ENCODE measurements at places on chromosomes 1 and 21. TPM values are rescaled to one million over a fixed set of nuclear protein-coding genes. Genes with fewer than 3 reads are reported as not detected.

RIIAD1 gene
- not detected for total RNA-seq

SIKE1 gene
- 20.9 TPM for total RNA-seq

IQCC gene
- total RNA-seq: not detected

CD55 gene
- 22.8 TPM for total RNA-seq

OPN3 gene
- 53.5 TPM for total RNA-seq

NSUN4 gene
- total RNA-seq: 17.1 TPM

PRKAB2 gene
- total RNA-seq: 20.9 TPM

HES3 gene
- total RNA-seq: not detected

SH2D2A gene
- total RNA-seq: 3.4 TPM

DNA sequence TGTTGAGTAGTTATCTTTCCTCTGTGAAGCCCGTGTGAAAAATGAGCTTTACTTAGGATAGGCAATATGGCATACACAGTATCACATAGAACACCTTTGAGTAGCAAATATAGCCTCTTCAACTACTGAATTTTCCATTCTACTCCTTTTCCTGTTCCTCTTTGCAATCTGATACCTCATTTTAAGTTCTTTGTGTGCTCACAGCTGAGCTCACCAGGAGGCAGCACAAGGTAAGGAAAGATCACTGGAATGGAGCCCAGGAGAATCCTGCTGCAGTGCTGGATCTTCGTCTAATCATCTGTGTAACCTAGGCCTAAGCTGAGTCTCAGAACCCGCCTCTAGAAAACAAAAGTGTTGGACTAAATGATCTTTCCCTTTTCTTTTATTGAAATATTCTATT lies 171.0 kb downstream of the LRRC40 start:
- H3K4me1 ChIP-seq: no peaks in the 10 kb centered on the region
- H3K4me3 ChIP-seq: no peak overlapping the region
- no peak overlapping the region for H3K27ac ChIP-seq

- no peaks in the 10 kb centered on the region for H3K36me3 ChIP-seq
- DNase-seq: no peak
- no peaks in the 10 kb centered on the region for H3K27me3 ChIP-seq
Observed at GRCh38 chr1:60989749-60990713, 92.3 kb upstream of the NFIA start.

GRCh38 chr1:188154196-188154595 lies 1325.4 kb downstream of the PLA2G4A start:
- no peak overlapping the region for H3K27ac ChIP-seq
- H3K36me3 ChIP-seq: no peaks in the 10 kb centered on the region
- no peak for DNase-seq
- no peaks in the 10 kb centered on the region for H3K4me1 ChIP-seq

DNA sequence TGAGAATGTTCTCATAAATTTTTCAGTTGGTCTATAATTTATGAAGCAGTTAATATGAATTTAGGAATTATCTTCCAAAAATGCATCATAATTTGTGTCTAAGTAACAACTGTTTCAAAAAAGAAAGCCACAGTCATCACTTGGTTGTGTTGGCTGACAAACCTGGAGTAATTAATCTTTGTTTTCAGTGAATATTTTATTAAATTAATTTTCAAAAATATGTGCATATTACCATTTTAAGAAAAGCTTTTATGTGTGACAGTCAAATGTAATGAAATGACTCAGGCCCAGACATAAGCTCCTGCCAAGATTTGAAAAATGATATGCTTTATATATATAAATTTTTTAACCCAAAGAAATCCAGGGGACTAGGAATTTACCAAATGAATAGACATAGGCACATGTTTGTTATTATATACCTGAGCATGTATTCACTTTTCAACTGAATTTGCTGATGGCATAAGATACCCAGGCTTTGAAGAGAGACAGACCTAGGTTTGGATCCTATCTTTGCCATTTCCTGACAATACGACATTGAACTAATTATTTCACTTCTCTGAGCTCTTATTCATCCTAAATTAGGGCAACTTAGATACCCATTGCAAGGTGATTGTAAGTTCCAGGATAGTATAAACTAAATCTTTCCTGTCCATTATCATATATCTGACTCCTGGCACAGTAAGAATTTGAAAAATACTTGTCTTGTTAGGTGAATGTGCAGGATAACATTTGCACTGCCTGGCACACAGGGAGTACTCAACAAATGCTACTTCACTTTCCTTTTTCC lies 729.5 kb upstream of the ADGRL2 start:
- no peaks in the 10 kb centered on the region for H3K4me1 ChIP-seq
- no peak overlapping the region for H3K27ac ChIP-seq
- no peak for DNase-seq

GRCh38 chr1:158331106-158331425 lies 265 bp downstream of the CD1B start:
- H3K27ac ChIP-seq: no peak overlapping the region
- no peak overlapping the region for H3K4me3 ChIP-seq
- no peaks in the 10 kb centered on the region for H3K4me1 ChIP-seq
- no peaks in the 10 kb centered on the region for H3K27me3 ChIP-seq

- no peak overlapping the region for H3K27ac ChIP-seq
- no peaks in the 10 kb centered on the region for H3K36me3 ChIP-seq
- H3K4me1 ChIP-seq: peaks cover 7% of the 10 kb centered on the region
- no peak overlapping the region for H3K4me3 ChIP-seq
- no peak for DNase-seq
Observed at GRCh38 chr21:44046734-44047133, 34.6 kb downstream of the TRAPPC10 start.

DNA sequence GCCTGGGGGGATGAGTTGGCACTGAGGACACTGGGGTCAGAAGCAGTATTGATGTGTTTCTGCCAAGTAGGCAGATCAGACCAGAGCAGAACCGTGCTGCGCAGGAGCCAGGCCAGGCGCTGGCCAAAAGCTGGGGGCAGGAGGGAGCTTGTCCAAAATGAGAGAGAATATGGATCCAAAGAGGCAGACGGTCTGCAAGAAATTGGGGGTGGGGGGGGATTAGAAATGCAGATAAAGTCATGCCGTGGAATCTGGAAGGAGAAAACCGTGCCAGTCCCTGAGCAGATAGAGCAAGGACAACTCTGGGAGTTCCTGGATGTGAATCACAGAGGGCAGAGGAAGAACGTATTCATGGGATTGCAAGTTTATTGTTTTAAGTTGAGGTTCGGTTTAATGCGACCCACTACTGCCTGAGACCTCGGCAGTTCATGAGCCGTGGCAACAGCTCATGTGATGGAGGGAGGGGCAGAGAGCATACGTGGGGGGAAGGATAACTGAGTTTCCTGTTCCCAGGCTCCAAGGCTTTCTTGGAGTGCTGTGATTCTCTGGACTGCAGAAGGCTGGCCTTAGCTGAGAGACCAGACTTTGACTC lies 224.0 kb downstream of the FGGY start:
- no peak overlapping the region for H3K4me3 ChIP-seq
- DNase-seq: no peak
- no peaks in the 10 kb centered on the region for H3K27me3 ChIP-seq
- H3K27ac ChIP-seq: peak overlapping the region; percentile 46

- no peaks in the 10 kb centered on the region for H3K36me3 ChIP-seq
- no peak overlapping the region for H3K27ac ChIP-seq
- peaks cover 12% of the 10 kb centered on the region for H3K4me1 ChIP-seq
- no peaks in the 10 kb centered on the region for H3K27me3 ChIP-seq
- no peak for DNase-seq
Observed at GRCh38 chr1:28773105-28773504, 36.4 kb downstream of the YTHDF2 start.

DNA sequence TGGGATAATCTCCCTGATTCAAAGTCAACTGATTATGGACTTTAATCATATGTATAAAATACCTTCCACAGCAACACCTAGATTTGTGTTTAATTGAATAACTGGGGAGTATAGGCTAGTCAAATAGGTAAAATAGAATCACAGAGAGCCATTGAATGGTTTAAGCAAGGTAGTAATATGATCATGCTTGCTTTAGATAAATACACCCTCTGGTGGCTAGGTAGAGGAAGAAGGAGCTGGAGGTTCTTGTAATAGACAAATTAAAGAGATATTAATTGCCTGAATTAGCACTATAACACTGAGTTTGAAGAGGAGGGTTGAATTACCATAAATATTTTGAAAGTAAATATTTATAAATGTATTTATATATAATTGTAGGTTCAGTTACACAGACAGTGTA lies 40.3 kb downstream of the DIRAS3 start:
- no peak for DNase-seq
- no peaks in the 10 kb centered on the region for H3K4me1 ChIP-seq
- no peaks in the 10 kb centered on the region for H3K27me3 ChIP-seq

GRCh38 chr1:30046751-30047150 lies 676.6 kb downstream of the MATN1 start:
- H3K27me3 ChIP-seq: peaks cover 12% of the 10 kb centered on the region
- H3K36me3 ChIP-seq: no peaks in the 10 kb centered on the region
- H3K27ac ChIP-seq: no peak overlapping the region

DNA sequence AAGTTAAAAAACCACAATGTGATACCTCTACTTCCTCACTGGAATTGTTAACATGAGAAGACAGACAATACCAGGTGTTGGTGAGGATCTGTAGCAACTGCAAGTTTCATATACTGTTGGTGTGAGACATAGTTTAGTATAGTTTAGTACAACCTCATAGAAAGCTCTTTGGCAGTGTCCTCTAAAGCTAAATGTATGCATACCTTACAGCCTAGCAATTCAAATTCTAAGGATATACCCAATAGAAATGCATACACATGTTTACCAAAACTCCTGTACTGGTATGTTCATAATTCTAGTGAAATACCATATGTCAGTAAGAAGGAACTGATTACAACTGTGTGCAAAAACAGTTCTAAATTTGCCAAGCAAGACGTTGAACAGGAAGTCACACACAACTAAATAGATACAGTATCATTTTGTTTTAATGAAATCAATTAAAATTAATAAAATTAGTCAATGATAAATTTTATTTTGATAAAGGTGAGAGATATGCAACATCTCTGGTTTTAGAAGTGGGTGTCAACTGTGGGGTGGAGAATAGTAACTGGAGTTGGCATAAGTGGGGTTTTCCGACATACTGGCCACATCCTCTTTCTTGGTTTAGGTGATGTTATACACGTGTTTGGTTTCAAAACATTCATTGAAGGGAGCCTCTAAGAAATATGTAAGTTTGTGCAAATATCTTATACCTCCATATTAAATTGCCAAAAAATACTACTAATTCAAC lies 450.7 kb downstream of the PTPRC start:
- H3K27ac ChIP-seq: no peak overlapping the region
- no peaks in the 10 kb centered on the region for H3K4me1 ChIP-seq
- no peaks in the 10 kb centered on the region for H3K27me3 ChIP-seq

DNA sequence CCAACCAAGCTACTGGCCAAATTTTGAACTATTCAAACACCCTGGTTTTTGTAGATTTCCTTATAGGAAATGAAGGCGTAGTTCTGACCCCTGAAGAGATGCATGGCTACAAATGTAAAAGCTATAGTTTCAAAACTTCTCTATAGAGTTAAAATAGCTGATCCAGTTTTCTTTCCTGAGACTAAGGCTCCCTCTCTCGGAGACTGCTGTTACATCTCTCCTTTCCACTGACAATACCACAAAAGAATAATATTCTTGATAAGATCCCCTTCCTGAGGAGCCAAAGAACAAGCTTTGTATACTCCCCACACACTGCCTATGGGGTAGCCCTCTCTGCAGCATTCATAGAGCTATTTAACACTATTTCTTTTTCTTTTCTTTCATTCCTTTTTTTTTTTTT lies 6.7 kb upstream of the CFAP126 start:
- H3K4me1 ChIP-seq: no peaks in the 10 kb centered on the region
- H3K36me3 ChIP-seq: no peaks in the 10 kb centered on the region
- DNase-seq: no peak
- H3K27me3 ChIP-seq: no peaks in the 10 kb centered on the region

GRCh38 chr1:231170875-231171274 lies 9.0 kb downstream of the TRIM67 start:
- H3K4me3 ChIP-seq: no peak overlapping the region
- H3K36me3 ChIP-seq: no peaks in the 10 kb centered on the region
- H3K27ac ChIP-seq: no peak overlapping the region
- H3K4me1 ChIP-seq: no peaks in the 10 kb centered on the region

DNA sequence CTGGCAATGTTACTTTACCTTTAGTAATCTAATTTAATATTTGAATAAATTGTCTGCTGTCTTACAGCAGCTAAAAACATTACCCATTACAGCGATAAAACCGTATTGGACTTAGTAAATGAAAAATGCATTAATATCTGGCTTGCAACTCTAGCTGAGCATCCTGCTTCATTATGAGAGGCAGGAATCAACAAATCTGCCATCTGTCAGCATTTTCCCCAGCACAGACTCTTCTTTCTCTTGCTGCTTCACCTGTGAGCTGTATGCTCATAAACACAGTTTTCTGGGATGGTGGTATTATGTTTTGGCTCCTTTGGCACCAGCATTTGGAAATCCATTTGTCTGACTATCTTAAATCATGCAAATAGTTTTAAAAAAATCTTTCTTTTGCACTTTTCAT lies 487.1 kb downstream of the KCNT2 start:
- H3K27ac ChIP-seq: no peak overlapping the region
- no peaks in the 10 kb centered on the region for H3K36me3 ChIP-seq
- no peak overlapping the region for H3K4me3 ChIP-seq
- H3K27me3 ChIP-seq: no peaks in the 10 kb centered on the region

DNA sequence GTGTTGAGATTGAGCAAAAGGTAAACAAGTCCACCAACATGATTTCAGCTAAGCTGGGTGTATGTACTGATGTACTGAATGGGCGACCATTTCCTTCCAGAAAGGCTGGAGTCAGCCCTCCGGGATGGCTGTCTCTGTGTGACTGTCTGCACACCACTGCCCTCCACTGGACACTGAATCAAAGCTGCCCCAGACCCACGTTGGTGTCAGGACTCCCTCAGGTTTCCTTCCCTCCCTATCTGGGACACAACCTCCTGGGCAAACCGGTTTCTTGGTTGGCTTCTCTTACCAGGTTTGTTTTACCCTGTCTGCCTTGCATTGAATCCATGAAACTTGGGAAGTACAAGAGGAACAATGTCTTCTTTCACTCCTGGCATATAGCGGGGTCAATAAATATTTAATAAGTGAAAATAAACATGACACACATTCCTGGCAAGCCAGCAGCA lies 5.3 kb upstream of the SRP9 start:
- H3K27ac ChIP-seq: peak overlapping the region; percentile 40
- H3K27me3 ChIP-seq: no peaks in the 10 kb centered on the region
- no peaks in the 10 kb centered on the region for H3K36me3 ChIP-seq
- no peak overlapping the region for H3K4me3 ChIP-seq
- DNase-seq: peak; percentile 89

- H3K27ac ChIP-seq: no peak overlapping the region
- H3K27me3 ChIP-seq: no peaks in the 10 kb centered on the region
- H3K4me1 ChIP-seq: no peaks in the 10 kb centered on the region
- DNase-seq: no peak
- H3K4me3 ChIP-seq: no peak overlapping the region
Observed at GRCh38 chr1:31791131-31791858, 24.5 kb downstream of the SPOCD1 start.

DNA sequence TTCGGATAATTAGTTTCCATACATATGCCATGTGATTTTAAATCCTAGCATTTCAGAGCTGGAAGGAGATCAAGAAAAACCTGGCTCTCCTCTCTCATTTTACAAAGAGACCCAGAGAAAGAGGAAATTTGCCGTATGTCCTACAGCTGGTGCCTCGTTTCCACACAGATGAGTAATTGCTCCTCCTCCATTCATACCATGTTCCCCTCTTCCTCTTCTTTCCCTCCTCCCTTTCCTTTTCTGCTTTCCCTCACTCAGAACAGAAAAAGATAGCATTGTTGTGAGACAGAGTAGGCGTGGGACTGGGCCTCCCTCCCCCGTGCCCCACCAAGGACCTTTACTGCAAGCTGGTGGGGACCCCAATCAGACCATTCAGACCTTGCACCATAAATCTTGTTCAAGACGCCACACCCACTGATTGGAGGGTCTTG lies 13.7 kb upstream of the SLC44A3 start:
- H3K4me3 ChIP-seq: no peak overlapping the region
- H3K27ac ChIP-seq: peak overlapping the region; percentile 44
- no peaks in the 10 kb centered on the region for H3K36me3 ChIP-seq
- no peak for DNase-seq
- H3K4me1 ChIP-seq: peaks cover 48% of the 10 kb centered on the region

Measured in transverse colon (tissue), 4 donors.